Left hindlimb (tissue), 1 donor: ENCODE measurements at places on chromosomes 11 and 22.
A peak's percentile ranks its signal among the peaks of the same experiment; 100 is the strongest.

- no peak for DNase-seq
Measured at GRCh38 chr11:119505861-119506260, 82.9 kb upstream of the THY1 start.

DNA sequence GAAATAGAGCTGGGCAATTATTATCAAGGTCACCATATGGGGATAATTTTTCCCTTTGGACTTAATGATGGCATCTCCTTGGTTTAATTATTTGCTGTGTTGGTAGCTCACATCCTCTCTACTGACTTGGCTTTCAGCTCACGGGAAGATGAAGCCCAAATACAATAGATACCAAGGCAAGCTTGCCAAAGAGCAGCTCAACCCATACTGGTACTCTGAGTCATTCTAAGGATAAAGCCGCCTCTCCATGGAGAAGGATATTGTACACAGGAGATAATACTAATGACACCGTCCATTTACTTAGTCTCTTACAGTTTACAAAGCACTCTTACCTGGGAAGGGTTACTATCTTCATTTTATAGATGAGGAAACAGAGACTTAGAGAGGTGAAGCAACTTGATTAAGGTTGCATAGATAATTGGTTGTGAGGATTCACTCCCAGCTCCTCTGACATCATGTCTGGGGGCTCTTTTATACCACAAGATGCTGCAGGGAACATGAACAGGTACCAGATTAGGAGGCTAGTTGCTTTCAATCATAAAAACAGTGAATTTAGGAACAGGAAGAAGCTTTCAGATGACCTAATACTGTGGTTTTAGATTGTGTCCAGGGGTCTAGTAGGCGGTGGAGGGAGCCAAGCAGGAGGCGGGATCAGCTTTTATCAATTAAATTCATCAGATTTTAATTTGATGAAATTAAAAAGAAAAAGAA is 48.3 kb upstream of the PICALM start:
- no peak for DNase-seq

- no peak for DNase-seq
Measured at GRCh38 chr11:36379653-36380052, 83.6 kb downstream of the PRR5L start.

GRCh38 chr11:124233376-124233775 is 7.5 kb upstream of the OR8G1 start:
- no peak for DNase-seq

- DNase-seq: no peak
Measured at GRCh38 chr11:12174477-12175143, 64.2 kb downstream of the MICAL2 start.

DNA sequence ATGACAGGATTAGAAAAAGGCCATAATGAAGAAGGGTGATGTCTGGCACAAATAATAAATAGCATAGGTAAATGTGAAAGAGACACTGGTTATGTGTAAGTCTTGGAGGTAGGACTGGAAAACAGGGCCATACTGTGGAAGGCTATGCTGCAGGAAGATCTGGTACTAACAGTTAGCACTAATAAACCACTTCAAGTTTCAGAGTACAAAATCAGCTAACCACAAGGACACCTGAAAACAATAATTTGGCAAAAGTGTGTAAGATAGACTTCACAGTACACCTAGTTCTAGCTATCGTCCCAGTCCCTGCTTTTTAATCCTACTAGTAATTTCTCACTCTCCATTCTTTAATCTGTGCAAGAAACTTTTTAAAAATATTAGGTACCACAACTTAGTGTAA is 44.3 kb downstream of the CWF19L2 start:
- DNase-seq: no peak

GRCh38 chr11:122556605-122557004 is 98.9 kb upstream of the UBASH3B start:
- peak; percentile 78 for DNase-seq

DNA sequence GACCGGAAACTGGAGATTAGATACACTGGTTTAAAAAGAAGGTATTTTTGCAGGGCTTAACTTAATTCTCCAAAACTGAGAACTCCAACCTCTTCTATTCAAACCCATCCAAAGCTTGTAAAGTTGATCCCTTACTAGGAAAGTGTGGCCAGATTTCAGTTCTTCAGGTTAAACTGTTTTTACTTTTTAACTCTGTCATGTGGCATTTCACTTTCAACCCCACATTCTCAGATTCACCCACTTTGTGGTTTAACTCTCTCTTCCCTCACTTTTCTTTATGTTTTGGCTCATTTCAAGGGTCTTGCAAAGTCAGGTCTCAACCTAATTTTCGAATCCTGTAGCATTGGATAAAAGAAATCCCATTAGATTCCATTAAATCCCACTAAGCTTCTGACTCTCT is 75.4 kb downstream of the MPPED2 start:
- no peak for DNase-seq

GRCh38 chr11:27084518-27084917 is 43.9 kb downstream of the BBOX1 start:
- no peak for DNase-seq

GRCh38 chr11:117696540-117696939 is 100.5 kb downstream of the DSCAML1 start:
- DNase-seq: no peak

DNA sequence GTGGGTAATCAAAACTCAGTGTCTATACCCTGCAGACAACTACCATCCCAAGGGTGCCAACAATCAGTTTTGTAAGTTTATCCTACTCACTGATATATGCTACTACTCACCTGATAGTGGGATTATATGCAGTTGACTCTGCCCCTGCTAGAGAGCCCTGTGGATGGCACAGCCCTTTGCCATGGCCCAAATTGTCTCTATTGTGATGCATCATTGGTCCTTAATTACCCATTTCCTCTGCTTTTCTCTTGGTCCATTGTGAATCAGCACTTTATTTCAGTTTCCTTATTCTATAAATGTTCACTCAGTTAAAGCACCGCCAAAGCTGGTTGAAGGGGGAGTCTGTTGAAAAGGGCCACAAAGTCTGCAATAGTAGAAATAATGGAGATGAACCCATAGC is 42.3 kb downstream of the PLAAT5 start:
- DNase-seq: no peak

DNA sequence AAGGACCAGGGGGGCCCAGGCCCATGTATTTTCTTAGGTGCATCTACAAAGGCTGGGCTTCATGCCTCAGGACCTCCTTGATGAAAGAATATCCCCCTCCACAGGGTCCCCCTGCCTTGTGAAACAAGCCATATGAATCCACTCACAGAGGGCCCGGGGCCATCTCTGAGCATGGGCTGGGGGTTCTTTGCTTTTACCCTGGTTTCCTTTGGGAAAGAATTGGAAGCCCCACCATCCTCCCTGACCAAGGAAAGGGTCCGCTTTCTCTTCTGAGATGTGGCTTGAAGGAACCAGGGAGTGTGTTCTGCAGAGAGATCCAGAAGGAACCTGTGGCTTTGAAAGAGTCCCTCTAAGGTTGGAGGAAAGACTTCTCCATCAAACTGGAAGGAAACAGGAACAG is 9.2 kb upstream of the ANO1 start:
- peak; percentile 12 for DNase-seq

DNA sequence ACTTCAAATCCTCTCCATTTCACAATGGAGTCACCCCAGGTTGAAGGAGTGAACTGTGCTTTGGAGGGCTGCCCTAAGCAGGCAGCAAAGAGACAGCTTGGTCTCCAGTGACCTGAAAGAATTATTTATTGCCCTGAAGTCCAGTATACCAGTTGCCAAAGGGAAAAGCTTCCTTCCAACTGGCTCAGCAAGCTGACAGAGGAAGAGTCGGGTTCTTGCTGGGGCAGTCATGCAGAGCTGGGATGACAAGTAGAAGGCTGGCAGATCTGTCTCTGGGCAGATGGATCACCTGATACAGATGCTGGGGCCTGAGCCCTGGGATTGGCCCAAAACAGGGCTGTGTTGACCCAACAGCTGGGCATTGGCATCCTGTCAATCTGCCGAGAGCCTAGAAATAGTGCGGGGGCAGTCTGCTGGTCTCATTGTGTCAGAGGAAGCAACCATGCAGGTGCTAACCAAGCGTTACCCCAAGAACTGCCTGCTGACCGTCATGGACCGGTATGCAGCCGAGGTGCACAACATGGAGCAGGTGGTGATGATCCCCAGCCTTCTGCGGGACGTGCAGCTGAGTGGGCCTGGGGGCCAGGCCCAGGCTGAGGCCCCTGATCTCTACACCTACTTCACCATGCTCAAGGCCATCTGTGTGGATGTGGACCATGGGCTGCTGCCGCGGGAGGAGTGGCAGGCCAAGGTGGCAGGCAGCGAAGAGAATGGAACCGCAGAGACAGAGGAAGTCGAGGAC is at the start of gene THRSP:
Gene THRSP, plus strand, starts transcription at position 422 of the 742 bp plus-strand sequence. Its CDS starts 21 bp downstream, at position 443.
- DNase-seq: no peak

DNA sequence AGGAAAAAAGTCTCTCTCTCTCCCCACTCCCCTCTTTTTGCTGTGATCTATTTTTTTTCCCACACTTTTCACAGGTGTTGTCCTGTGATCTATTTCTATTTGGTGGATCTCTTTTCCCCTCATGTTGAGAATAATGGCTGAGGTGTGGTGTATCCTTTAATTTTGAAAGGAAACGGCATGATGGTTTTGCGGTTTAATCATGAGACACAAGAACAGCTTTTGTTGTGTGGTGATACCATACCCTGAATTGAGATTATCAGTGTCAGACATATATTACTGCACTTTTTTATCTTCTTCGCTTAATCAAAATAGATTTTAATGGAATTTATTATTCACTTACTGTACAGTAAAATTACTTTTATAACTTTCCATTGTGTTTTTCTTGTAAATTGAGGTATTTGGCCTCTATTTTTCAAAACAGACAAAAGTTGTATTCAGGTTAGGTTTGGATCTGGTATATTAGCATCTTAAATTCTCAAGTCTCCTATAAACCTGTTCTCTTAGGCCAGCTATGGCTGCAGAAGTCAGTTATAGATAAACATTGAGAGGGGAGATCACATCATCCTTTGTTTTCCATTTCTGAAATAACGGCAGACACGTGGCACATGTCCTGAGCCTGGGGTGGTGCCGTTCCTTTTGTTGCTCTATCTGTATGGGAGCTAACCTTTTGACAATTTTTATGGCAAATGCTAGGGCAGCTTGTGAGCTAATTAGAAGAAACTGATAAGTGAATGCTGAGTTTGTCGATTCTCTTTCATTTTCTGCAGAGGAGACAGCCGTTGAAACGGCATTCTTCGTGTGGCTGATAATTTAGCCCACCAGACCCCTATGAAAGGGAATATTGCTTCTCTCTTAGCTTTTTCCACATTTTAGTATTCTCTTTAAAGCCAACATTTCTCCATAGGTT is 25.8 kb downstream of the NF2 start:
- DNase-seq: no peak

GRCh38 chr11:84691830-84692229 is 935.3 kb downstream of the DLG2 start:
- no peak for DNase-seq

- no peak for DNase-seq
Measured at GRCh38 chr11:2297623-2298030, 4.1 kb downstream of the C11orf21 start.

DNA sequence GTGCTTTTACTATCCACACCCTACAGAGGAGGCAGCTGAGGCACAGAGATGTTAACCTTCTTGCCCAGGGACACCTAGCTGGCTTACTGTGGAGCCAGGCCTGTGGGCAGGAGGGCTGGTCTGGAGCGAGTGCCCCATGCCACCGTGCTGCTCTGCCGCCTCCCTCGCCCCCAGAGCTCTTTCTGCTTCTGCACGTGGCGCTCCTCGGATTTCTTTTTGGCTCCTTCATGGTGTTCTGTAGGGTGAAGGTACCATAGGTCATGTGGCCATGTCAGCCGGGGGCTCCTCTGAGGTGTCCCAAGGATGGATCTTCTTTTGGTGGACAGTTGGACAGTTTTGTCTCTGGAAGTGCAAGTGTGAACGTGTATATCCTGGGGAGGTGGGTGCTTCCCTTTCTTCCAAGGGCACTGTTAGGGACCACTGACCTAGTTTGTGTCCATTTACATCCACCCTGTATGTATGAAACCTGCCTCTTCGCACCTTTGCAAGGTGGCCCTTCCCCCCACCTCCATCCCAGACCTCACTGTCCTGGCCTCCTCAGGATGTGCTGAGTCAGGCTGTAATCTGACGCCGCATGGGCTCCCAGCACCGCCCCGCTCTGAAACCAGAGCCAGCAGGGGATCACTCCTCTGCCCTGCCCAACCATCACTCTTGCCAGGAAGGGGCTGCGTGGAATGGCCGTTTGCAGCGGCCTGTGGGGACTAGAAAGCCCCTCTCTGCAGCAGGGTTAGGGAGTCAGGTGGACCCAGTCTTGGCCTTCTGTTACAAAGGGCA is 31.7 kb downstream of the POLR3H start:
- DNase-seq: no peak

DNA sequence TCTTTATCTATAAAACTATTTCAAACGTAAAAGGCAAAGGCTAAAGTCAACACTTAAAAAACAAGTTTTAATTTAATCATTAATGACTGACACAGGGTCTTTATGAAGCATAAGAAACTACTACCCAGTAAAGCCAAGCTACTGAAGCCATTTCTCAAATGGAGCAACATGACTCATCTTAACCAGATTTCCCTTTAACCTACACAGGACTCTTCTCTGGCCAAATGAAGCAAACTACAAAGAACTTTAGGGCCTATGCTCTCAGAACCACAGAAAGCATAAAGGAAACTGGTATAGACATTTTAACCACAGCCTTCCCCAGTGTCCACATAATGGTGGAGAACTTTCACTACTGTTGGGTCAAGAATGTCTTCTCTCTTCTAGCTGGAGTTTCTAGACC is 34.7 kb downstream of the ALG9 start:
- DNase-seq: no peak

DNA sequence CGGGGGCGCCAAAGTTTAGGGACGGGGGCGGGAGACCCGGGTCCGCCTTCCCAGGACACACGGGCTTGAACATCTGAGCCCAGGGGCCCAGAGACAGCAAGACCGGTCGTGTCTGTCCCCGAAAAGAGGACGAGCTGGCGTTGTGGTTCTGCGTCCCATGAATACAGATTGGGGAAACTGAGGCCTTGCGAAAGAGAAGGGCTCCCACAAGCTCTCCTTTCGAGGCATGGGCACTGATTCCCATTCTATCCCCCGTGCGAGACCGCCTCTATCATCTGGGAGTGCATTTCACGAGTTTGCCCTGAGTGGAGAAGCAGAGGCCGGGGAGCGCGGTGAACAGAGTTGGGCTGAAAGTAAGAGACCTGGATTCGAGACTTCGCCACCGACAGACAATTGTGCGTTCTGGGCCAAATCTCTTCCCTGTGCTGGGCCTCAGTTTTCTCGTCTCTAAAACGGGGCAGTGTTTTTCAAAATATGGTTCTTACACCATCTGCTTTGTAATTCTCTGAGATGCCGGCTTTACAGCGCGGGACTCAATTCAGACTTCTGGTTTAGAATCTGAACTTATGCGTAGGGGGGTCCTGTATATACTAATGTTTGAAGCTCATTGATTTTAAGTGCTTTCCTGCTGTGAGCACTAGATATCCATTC is 471 bp downstream of the RNF185 start:
- no peak for DNase-seq

- no peak for DNase-seq
Measured at GRCh38 chr11:60844870-60845221, 2.9 kb downstream of the CCDC86 start.

DNA sequence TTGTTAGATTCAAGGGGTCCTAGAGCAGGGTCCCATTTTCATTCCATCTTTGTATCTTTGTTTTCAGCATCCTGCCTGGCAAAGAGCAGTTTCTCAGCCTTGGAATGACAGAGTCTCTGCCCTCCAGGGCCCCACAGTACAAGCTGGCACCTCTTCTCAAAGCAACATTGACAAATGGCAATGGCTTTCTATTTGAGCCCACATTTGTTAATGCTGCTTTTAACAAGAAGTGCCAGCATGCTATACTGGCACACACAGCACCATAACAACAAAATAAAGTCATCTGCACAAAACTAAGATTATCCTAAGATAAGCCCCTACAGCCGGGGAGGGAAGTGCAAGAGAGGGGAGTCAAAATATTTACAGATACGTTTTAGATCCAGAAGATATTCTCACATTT is 309.7 kb upstream of the C11orf87 start:
- DNase-seq: no peak
